ENCODE measurements at places on chromosomes 4 and X.

GRCh38 chrX:28552322-28552721 lies 34.9 kb upstream of the IL1RAPL1 start:
- no peak for DNase-seq

GRCh38 chr4:88028946-88029345 lies 21.5 kb downstream of the PKD2 start:
- no peak for DNase-seq

DNA sequence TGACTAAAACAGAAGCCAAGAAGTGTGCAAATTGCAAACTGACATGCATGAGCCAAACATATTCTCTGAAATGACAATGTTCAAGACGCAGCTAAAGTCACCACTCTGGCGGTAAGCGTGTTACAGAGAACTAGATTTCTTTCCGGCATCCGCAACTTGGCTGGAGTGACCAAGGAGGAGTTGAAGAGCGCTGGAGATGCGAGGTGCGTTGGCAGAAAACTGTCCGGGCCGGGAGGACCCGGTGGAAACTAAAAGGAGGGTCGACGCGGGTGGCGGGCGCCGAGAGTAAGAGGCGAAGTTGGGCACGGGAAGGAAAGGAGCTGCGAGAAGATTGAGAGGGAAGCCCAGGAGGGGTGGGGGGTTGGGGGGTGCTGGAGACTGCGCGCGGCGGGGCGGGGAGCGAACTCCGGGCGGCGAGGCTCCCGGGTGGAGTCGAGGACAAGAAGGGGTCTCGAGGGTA lies 807 bp downstream of the SEL1L3 start:
- peak; percentile 58 for DNase-seq

DNA sequence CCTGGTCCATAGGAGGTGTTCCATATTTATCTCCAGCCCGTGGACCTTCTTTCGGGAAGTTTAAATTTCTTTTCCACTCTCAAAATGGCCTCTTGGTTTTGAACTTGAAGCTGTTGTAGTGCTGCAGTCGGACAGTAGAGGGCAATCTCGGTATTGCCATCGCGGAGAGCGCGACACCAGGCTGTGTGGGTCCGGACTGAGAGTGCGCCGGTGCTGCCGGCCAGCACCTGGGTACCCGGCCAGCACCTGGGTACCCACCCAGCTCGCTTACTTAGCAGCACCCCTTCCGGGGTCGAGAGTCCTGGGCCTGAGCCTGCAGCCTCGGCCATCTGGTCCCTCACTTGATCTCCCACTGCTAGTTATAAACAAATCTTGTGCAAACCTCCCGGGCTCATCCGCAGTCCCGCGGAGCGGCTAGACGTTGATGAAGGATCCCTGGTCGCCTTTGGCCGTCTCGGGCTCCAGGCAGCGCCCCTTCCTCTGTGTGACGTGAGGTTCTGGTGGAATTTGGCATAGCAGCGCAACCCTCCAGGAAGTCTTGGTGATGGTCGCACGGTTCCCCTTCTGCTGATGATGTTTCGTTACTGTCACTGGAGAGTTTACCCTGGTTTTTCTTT lies 18.0 kb downstream of the FAM9A start:
- no peak for DNase-seq

DNA sequence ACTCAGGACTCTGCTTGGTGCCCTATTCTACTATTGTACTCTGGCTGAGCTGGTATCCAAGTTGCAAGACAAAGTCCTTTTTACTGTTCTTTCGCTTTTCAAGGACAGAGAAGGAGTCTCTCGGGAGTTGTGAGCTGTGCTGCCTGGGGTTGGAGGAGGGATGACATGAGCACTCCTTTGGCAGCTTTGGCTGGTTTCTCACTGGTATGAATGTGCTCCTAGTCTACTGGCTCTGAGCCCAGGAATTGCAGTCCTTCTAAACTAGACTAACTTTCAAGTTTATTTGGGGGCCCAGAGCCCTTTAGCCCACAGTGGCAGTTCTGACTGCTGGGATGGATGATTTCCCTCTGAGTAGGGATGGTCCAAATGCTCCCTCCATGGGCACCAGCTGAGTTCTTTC lies 997.1 kb downstream of the RAB28 start:
- no peak for DNase-seq

GRCh38 chr4:142698552-142698951 lies 147.5 kb downstream of the INPP4B start:
- DNase-seq: no peak

GRCh38 chr4:18840481-18840880 lies 818.9 kb upstream of the LCORL start:
- no peak for DNase-seq

- DNase-seq: peak; percentile 3
Measured at GRCh38 chrX:69618803-69619202, 2.9 kb downstream of the EDA start.

GRCh38 chr4:87451537-87451936 lies 29.2 kb downstream of the NUDT9 start:
- peak; percentile 6 for DNase-seq

DNA sequence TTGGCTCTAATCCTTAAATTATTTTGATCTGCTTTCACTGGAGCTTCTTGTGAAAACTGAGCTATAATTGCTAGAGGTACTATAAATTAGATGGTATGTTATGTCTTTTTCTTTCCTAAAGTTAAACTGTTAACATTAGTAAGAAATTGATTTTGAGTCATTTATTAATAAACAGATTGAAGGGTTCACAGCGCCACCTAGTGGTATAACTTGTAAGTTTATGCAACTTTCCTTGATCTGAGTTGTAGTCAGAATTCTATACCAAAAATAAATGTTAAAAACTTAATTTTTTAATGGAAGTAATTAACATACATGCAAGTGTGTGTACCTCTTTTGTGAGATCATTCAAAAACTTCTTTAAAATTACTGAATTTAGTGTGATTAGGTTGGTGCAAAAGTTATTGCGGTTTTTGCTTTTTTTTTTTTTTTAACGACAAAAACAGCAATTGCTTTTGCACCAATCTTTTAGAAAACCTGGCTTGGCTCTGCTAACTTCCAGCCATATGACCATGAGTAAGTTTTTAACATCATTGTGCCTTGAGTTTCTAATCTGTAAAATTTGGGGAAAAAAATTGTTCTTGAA lies 151.5 kb downstream of the CENPC start:
- peak; percentile 39 for DNase-seq

DNA sequence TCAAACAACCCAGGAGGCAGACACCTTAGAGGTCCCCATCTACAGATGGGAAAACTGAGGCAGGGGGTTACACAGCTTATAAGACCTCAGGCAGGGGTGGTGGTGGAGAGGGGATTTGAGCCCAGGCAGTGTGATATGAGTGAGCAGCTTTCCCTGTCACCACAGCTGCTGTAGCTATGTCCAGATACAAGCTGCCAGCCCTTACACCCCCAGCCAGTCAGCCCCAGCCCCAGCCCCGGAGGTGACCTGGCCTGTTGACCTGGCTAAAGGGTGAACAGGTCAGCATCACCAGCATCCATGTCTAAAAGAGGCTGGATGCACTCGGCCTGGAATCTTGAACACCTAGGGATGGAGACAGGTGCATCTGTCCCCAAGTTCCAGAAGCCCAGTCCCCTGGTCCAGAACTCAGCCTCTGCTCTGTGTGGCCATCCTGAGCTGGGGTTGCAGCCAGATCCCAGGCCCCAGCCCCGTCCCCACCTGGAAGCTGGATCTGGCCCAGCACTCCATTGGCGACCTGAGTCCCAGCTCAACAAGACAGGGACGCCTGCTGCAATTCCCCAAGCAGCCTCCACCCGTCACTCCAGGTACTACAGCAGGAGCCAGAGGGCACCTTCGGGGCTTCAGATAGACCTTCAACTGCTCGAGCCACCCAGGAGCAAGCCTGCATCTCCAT lies 89.5 kb downstream of the JAKMIP1 start:
- DNase-seq: no peak

DNA sequence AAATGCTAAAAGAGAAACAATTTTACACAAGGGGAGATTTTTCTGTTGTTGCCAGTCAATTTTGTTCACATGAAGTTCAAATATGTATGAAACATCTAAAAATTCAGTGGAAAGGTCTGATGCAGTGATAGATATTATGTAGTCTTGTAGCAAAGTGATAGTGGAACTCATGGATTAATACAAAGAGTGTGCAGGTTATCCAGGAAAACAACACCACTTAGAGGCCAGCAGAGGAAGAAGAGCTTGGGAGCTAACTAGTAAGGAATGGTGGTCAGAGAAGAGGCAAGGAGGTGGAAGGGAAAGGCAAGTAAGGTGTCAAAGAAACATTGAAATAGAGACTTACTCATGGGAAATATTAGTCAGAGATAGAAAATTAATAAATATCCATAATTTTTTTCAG lies 395.6 kb downstream of the MAPK10 start:
- DNase-seq: no peak

DNA sequence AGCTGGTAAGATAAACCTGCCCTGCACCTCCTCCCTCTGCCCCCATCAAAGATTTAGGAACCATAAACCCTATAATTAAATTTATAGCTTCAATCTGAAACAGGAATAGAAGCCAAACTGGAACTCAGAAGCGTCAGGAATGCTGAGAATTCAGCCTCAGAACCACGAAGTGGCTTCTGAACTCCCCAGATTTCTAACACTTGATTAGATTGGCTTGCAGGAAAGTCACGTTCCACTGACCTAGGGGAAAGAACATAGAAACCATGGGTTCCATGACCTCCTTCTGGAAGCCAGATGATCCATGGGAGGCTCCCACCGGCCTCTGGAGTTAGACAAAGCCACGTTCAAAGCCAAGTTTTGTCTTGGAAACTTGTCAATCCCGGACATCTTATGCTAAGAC lies 356.5 kb downstream of the MID1IP1 start:
- DNase-seq: peak; percentile 27

GRCh38 chr4:169133932-169134331 lies 123.9 kb upstream of the CBR4 start:
- no peak for DNase-seq

DNA sequence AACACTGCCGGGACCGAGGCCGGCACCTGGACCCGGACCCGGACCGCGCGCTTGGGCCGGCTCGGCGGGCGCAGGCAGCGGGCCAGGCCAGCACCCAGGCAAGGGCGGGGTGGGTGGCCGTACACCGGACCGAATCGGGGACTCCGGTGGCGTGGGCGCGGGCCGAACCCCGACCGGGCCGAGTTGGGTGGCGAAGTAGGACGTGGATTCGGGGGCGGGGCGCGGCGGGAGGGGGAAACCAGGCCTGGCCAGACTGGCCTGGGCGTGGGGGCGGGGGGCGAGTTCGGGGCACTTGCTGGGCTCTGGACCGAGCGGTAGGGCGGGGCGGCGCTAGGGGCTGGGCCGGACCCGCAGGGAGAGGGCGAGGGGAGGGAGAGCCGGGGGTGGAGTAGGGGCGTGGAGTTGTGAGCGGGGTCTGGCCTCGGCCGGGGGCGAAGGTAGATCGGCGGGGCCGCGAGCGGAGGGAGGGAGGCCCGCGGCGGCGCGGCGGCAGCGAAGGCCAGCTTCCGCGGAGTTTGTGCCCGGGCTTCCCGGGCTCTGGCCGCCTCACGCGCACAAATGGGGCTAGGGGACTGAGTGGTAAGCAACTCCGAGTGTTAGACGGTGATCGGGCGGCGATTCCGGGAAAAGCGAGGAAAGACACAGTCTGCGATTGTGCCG lies 1.8 kb upstream of the BCORL1 start:
- DNase-seq: no peak

GRCh38 chr4:156473151-156473550 lies 498.4 kb downstream of the PDGFC start:
- no peak for DNase-seq

DNA sequence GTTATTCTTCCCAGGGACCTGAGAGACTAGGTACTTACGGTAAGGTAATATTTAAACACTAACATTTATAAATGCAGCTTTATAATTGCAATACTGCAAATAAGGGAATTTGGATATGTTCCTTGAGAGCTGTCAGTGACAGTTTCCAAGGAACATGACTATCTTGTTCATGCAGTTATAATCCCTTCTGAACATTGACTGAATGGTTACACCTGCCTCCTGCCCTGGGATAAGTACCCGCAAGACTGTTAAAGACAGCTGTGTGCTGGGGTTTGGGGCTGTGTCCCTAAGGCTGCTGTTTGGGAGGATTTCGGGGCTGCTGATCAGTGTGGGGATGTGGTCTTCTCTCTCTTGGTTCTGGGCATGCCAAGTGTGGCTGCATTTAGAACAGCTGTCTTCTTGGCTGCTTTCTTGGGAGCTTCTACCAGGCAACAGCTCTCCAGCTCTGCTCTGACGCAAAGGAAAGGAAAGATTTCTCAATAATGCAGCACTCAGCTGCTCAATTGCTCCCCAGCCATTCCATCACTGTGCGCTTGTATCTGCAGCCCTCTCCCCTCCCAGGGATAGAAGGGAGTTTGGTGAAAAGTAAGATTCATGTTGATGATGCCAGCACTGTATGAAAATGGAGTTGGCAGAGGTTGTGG lies 298.8 kb upstream of the TAPT1 start:
- peak; percentile 15 for DNase-seq

DNA sequence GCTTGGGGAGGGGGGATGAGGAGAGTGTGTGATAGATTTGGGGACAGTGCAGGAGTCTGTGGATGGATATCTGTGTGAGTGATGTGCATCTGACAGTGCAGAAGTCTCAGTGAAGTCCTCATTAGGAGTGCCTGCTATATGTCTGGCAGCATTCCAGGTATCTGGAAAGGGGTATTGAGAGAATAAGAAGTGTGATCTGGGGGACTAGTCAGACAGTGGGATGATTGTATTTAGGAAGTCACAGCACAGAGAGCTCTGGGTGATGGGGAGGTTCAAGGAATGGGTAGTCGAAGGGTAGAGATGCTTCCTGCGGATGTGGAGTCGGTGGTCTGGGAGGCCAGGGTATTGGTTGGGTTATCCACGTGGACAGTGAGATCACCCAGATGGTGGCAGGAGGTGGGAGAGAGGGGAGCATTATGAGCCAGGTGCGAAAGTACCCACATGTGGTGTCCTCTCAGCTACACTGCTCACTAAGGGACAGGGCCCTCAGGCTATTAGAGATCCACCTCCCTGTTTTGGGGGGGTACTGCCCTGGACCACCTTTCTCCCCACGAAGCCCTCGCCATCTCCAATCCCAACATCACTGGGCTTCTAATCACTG lies 9.8 kb downstream of the MAGED2 start:
- DNase-seq: no peak

GRCh38 chr4:74364652-74365491 lies at the start of gene EREG:
Gene EREG (plus strand): TSS chr4:74365145. CDS start chr4:74365309, 164 bp downstream.
- peak; percentile 95 for DNase-seq

DNA sequence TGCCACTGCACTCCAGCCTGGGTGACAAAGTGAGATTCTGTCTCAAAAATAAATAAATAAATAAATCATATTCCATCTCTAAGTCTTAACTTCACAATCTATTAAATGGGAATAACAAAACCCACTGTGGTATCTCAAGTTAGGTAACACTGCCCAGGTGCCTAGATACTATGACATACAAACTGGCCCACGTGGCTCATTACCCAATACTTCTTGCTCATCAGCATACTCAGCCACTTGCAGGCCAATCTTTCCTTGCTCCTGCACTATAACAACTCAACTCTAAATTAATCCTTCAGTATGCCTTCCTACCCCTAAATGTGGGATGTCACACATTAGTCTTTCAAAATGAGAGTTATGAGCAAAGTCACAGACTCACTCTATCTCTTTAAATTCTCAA lies 230.1 kb downstream of the OPHN1 start:
- no peak for DNase-seq

- DNase-seq: no peak
Measured at GRCh38 chrX:3449287-3449686, 102.8 kb upstream of the MXRA5 start.
